ENCODE measurements at places on chromosomes 6 and 20.

DNA sequence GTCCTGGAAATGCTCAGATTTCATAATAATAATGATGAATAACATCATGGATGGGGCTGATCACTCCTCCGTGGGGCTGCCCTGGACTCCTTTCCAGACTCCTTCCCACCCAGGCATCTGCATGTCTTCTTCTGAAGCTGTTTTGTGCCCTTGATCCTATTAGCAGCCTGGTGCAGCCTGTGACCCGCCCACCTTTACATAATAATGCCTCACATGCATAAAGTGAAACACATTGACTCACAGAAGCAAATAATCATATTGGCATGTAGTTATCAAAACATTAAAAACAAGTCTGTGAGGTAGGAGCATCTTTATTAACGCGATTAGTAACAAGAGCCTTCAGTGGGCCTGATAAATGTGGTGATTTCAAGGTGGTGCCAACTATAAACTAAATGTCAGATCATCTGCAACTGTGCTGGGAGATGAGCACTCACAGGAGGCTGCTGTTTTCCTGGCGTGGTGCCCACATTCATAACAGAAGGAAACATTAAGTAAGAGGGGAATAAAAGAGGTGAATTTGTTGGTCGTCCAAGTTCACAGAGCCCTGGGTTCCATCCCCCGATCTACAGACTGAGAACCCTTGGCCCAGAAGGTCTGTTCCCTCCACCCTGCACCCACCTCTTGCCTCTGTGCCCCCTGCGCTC is 344.7 kb downstream of the CDH4 start:
- no peak for DNase-seq

DNA sequence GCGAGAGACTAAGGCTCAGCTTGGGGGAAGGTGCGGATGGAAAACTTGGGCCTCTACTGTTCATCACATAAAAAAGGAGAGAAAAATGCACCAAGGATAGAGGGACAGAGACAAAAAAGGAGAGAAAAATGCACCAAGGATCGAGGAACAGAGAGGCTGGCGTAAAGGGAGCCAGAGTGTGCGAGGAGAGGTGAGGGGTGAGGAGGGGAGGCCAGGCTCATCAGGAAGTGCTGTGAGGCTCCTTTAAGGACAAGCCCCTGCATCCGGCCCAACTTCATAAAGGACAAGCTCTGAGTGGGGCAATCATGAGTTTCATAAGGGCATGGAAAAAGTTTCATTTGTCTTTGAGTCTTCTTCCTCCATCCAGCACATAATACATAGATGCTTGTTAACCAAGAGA is 117.2 kb upstream of the NXT1 start:
- DNase-seq, result no peak

DNA sequence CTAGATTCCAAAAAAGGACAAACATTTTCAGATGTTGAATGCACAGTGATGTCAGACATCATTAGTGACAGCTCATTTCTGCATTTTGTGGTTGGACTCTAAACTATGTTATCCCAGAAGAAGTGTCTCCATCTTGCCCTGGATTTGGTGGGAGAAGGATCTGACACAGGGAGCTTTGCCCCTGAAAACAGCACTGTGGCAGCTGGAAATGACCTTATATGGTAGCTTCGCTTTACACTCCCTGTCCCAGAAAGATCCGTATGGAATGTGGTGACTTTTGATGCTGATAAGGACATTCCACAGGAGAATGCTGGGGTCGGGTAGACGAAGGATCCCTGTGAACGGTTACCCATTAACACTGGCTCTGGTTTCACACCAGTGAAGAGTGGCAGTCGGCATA is 87.2 kb upstream of the EDN1 start:
- no peak for DNase-seq

GRCh38 chr20:46670585-46671584 is 18.4 kb downstream of the TP53RK start:
- DNase-seq, result no peak

- DNase-seq, result no peak
These were observed 384.4 kb upstream of the RNF217 start for GRCh38 chr6:124577734-124578281.

- no peak for DNase-seq
These were observed 16.2 kb upstream of the EMILIN3 start for GRCh38 chr20:41382791-41383305.

DNA sequence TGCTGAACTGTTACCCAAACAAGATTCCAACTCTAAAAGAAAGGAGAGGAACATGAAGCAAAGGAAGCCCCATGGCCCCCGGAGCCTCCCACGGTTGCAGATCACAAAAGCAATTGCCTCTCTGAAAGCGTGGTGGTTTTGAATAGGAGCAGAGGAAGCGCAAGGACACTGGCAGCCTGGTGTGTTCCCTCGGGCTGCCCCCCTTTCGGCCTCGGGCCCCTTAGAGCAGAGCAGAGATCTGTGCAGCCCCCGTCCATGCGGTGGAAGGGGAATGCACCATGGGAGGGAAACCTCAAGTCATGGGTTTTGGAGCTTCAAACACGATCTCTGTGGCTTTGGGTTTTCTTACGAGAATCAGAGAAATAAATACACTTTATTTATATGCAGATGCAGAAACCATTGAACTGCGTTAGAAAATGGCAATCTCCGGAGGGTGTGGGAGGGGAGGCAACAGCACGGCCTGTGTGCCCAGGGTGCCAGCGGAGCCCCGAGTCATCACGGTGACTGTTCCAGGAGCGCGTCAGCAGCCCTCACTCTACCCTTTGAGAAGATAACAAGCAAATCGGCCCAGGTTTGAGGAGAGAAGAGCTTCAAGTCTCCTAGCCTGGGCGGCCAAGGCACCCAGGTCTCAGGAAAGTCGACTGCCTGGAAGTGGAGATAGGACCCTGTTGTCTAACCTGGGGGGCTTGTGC is 20.5 kb downstream of the FOXF2 start:
- DNase-seq, result no peak

- DNase-seq, result peak; percentile 28
These were observed 73.3 kb downstream of the OTOR start for GRCh38 chr20:16821211-16822089.

GRCh38 chr20:51277961-51278360 is 255.1 kb upstream of the KCNG1 start:
- DNase-seq, result no peak

DNA sequence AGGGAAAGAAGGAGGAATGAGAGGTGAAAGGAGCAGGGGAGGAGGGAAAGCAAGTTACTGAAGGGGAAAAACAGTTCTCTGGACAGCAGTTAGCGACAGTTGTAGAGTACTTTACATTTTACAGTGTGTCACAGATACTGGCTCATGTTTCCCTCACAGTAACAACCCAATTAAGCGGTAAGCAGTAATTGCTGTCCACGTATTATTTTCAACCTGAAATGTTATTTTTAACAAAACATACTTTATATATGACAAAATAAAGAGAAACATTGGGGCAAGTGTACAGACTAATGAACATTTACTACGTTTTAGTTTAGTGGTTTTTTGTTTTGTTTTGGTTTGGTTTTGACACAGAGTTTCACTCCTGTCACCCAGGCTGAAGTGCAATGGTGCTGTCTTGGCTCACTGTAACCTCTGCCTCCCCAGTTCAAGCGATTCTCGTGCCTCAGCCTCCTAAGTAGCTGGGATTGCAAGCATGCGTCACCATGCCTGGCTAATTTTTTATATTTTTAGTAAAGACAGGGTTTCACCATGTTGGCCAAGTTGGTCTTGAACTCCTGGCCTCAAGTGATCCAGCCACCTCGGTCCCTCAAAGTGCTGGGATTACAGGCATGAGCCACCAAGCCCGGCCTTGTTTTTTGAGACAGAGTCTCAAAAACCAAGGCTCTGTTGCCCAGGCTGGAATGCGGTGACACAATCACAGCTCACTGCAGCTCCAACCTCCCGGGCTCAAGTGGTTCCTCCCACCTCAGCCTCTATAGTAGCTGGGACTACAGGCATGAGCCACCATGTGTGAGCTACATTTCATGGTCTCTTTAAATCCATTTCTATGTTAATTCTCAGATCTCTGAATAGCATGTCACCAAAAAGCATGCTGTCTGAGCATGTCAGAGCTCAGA is 22.6 kb upstream of the BTN3A2 start:
- no peak for DNase-seq

DNA sequence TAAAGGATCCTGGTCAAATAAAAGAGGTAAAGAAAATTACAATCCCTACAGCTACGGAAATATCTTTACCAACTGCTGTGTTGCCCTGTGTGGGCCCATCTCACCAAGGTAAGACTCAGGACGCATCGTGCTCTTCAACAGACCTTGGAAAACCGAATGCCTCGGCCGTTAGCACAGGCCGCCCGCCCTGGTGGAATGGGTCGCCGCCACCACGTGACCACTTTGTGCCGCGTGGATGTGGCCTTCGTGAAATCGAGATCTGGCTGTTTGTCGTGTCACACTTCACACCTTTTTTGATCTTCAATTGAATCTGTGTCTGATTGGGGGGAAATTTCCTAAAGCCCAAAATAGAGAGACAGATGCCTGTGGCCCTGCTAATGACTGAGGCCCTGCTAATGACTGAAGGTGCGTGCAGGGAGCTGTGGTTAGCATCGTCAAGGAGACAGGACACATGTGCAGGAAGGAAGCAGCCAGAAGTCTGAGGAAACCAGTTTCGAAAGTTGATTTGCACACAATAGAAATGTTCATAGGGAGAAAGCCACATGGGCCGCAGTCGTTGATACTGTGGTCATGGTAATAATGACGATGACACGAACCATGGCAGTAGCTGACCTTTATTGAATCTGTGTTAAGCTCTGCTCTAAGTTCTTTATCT is 175.7 kb upstream of the SNX9 start:
- no peak for DNase-seq

GRCh38 chr20:47493175-47493962 is 8.3 kb upstream of the NCOA3 start:
- no peak for DNase-seq

DNA sequence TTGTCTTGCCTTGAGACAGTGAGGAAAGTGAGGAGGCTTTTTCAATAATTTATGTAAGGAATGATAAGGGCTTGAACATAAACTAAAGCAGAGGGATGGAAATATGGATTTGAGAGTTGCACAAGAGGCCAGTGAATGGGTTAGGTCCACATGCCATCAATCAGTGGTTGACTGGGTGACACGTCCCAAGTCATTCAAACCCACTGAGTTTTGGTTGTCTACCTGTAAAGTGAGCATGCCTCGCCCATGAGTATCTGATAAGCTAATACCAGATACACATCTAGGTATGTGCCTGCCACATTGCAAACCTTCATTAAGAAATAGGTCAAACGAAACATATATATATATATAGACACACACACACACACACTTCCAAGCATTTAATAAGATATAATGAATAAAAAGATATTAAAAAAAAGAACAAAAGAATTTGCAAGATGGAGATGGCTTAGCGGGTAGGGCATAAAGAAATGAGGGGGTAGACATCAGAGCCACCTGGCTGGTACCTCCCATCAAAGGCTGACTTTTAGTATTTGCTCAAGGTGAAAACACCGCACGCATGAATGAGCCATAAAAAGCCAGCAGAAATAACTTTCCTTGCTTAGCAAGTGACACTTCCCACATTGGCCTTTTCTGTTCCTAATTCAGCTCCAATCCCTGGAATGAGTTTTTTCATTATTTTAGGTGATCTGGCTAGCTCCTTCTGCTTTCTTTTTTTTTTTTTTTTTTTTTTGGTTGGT is 109.1 kb upstream of the GGTLC1 start:
- no peak for DNase-seq

- DNase-seq, result no peak
These were observed 644 bp downstream of the KIZ start for GRCh38 chr20:21126581-21126870.

DNA sequence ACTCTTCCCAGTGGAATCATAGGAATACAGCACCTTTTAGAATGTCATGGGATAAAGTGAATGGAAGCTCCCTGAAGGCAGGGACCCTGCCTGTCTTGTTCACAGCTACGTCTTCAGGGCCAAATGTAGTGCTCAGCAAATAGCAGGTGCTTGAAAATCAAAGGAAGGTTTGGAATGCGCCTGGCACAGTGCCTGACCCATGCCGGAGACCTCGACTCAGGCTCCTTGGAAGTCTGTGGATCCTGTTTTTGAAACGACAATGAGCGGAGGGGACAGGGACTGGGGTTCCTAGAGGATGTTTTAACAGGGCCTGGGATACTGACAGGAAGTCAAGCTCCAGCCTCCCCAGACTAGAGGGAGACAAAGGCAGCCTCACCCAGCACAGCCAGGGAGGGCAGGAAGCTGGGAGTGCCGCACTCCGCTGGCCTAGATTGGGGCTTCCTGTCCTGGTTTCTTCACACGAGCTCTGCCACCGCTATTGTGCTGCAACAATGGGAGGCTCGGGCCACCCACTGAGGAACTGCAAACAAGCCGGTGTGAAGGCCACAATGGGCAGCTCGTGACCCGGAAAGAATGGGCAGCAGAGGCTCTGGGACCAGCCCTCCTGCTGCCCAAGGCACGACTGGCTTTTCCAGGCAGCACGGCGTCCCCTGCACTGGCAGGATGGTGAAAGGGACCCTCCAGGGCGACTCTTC is 76.7 kb downstream of the PREX1 start:
- DNase-seq, result no peak

DNA sequence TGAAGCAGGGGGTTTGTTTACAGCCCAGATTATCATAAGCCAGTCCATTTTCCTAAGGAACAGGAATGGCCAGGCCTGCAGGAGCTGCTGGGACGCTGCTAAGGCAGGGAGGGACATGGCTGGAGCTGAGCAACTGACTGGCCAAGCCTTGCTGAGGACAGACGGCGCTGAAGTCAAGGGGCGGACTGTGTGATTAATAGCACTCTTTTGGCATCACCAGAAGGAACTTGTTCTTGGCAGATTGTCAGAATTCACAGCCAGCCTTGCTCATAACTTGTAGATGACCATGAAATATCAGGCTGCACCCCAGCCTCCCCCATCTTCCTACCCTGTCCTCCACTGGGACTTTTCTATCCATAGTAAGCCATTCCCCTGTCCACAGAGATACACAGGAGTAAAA is 218.8 kb upstream of the RNF24 start:
- no peak for DNase-seq

- no peak for DNase-seq
These were observed 186.7 kb downstream of the GJA10 start for GRCh38 chr6:90080876-90081481.

DNA sequence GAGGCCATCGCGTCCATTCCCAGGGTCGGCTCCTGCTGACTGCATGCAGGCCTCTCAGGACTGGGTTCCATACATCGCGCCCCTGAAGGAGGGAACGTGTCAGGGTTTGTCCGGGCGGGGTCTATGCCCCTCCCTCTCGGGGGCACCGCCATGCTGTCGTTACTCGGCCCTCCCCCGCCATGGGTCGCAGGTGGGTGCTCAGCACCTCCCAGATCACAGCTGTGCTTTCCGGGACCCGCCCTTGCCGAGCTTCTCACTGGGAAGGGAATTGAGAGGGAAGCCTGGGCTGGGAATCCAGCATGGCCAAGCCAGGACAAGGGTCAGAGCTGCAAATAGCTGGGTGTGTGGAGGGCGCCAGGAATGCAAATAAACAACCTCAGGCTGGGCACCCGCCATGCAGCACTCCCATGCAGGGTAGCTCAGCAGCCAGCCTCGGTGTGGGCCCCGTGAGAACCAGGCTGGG is at the start of gene FRMD1:
FRMD1 (minus strand) TSS at position 270 of the 463 bp plus-strand sequence; CDS start at position 152, 118 bp downstream.
- DNase-seq, result no peak

- DNase-seq, result no peak
These were observed 139.1 kb downstream of the SCML4 start for GRCh38 chr6:107684996-107685395.

GRCh38 chr6:151498327-151498726 is 4.5 kb downstream of the CCDC170 start:
- no peak for DNase-seq

- no peak for DNase-seq
These were observed 6.0 kb downstream of the SMPD2 start for GRCh38 chr6:109446541-109446940.

- no peak for DNase-seq
These were observed 110.8 kb upstream of the MLN start for GRCh38 chr6:33914645-33915044.

GRCh38 chr6:67935976-67936477 is 699.1 kb upstream of the ADGRB3 start:
- DNase-seq, result no peak
